ENCODE measurements at places on chromosomes 7 and 10.

DNA sequence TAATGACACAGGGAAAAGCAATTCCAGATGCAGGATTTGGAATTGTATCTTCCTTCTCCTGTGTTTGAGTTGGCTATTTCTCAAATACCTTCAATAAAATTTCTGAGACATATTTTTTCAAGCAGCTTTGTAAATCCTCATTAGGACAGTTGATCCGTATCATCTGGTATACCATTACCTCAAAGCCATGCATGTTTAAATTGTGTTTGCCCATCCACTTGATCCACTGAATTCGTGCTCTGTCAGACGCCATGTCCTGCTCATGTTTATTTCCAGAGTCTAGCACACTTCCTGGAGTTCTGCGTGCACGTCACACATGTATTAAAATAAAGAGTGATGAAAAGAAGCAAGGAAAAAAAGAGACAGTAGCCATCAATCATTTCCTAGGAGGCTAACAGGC lies 141.8 kb upstream of the CDC14C start:
- DNase-seq, result no peak

DNA sequence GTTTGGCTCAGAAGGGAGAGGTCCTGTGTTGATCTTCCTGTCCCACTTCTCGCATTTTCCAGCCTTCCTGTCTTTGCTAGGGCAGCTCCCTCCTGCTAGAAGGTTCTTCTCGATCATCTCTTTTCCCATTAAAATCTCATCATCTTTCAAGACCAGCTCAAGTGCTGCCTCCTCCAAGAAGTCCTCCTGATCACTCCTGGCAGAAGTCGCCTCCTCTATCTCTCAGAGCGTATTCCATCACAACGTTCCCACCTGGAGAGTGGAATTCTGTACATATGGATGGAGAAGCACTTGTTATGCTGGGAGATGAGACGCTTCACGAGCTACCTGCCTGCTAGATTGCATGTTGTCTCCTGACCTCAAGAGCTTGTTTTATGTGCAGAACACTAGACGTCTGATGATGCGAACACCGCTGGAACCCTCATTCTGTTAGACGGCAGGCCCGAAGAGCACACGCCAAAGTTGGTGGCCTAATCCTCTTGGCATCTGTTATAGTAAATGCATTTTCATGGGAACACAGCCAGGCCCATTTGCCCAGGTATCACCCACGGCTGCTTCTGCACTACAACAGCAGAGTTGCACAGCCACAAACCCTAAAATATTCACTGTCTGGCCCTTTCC lies 68.0 kb upstream of the INSIG1 start:
- no peak for DNase-seq

DNA sequence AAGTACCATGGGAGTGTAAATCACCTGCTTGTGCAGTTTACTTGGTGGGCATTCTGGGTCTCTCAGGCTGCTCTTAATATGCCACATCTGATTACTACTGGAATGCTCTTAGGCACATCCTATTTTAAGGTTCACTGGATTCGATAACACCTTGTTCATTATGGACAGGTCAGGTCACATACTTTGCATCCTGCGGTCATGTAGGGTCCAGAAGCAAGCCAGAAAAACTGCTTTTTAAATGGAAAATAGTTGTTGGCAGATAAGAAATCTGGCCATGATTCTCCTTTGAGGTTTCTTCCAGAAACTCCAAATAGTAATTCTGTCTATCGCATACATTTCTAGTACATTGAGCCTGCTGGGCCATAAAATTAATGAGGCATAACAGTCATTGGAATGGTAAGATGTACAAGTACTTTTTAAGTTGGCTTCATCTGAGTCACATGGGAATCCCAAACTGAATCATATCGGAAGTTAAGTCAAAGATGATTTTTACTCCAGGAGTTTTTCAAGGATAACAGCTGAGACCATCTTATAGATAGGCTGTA lies 371.9 kb downstream of the LRRTM3 start:
- no peak for DNase-seq

GRCh38 chr10:98391578-98391991 lies 23.4 kb downstream of the PYROXD2 start:
- no peak for DNase-seq

DNA sequence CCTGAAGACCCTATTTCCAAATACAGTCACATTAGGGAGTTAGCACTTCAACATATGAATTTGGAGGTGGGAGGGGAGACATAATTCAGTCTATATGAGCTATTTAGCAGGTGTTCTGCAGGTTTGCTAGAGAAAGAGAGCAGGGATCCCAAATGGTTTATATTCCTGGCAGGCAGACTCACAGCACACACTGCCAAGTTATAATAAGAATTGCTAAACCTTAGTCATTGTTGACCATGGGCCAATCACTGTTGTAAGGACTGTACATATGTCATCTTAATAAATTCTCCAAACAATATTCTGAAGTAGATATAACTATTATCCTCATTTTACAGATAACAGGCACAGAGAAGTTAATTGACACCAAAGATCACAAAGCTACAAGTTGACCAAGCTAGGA lies 1.5 kb upstream of the CCDC3 start:
- no peak for DNase-seq

GRCh38 chr7:149293946-149294633 lies 32.1 kb downstream of the ZNF783 start:
- no peak for DNase-seq

GRCh38 chr10:35927990-35928488 lies 285.9 kb upstream of the FZD8 start:
- no peak for DNase-seq

DNA sequence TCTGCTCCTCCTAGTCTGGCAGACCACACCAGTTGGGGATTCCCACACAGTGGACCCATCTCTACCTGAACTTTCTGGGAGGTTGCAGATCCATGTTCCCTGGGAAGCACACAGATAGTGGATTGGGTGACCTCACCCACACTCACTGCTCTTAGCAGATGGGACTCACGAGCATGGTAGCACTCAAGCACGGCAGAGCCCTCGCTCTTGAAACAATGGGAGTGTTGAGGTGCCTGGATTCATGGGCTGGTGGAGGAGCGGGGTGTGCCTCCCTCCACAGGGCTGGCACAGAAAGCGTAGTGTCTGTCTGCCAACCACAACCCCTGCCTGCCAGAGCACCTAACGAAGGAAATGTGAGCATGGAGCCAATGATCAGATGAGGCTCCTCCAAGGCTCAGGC lies 568.0 kb downstream of the POM121L12 start:
- DNase-seq, result no peak

GRCh38 chr10:52652431-52653262 lies 119.9 kb downstream of the MBL2 start:
- peak; percentile 51 for DNase-seq

GRCh38 chr10:35573796-35574195 lies 31.3 kb upstream of the GJD4 start:
- no peak for DNase-seq

- peak; percentile 7 for DNase-seq
Measured at GRCh38 chr7:74253835-74254128, 417 bp downstream of the RFC2 start.

DNA sequence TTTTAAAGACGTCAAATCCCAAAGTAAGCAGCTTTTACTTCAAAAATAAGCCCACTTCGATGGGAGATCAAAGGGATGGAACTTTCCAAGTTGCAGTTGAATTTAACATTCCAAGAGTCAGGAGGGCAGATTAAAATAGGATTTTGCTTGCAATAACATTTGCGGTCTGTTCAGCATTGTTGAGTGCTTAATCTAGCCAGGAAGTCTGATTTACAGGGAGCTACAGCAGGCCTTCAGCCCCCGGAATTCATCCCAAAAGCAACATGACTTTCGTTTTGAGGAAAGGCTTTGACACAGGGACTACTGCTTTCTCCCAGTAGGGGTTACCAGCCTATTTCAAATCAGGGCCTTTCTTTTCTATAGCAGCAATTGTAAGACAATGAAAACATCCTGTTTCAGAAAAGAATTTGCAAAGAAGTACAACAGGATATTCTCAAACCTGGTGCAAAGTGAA lies 279.6 kb upstream of the PITRM1 start:
- DNase-seq, result no peak

DNA sequence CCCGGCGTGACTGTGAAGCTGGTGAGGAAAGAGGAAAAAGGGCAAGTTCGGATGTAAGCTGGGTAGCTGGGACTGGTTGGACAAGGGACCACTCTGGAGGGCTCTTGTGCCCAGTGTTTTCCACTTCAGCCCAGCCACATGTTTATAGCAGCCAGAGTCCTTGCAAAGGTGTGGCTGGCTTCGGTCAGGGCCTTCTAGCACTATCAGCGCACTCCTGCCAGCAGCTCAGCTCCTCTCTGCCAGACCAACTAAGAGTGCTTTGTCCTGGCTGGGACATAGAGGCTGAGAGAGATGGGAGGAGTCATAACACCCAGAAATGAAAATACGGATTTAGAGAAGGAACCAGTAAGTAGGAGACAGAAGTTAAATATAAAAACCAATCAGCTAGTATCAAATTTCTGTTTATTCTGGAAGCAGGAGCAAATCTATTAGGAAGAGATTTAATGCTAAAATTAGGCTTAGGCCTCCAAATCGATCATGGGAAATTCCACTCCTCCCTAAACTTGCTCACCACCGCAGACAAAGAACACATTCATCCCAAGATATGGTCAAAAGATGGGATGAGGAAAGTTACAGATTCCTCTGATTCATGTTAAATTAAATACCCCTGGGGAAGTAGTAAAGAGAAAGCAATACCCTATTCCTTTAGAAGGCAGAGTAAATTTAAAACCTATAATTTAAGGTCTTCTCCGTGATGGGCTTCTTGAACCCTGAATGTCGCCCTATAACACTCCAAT lies 135.0 kb downstream of the RALA start:
- no peak for DNase-seq

DNA sequence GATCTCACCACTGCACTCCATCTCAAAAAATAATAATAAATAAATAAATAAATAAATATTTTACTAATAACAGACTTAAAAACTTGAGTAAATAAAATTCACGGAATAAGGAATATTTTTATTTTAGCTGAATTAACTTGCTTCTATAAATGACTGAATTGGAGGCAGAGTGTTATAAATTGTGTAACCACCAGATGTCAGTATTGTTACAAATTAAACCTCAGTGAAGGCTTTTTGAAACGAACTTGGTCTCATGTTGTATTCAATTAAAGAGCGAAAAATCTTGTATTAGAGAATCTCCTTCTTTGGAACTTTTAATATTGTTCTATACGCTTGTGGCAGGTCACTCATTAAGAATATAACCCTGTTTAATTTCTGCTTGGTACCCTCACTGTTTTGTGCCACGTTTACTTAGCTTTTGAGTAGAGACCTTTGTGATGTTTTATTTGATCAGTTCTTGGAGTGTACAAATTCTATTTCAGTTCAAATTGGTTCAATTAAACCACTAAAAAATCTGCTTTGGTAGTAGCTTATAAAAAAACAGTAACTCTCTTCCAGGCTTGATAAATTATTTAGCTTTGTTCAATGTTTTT lies 45.6 kb upstream of the SCIN start:
- DNase-seq, result peak; percentile 28
